ENCODE measurements at places on chromosomes 12 and 14. TPM values are rescaled to one million over a fixed set of nuclear protein-coding genes. Genes with fewer than 3 reads are reported as not detected.
A peak's percentile ranks its signal among the peaks of the same experiment; 100 is the strongest.

DNA sequence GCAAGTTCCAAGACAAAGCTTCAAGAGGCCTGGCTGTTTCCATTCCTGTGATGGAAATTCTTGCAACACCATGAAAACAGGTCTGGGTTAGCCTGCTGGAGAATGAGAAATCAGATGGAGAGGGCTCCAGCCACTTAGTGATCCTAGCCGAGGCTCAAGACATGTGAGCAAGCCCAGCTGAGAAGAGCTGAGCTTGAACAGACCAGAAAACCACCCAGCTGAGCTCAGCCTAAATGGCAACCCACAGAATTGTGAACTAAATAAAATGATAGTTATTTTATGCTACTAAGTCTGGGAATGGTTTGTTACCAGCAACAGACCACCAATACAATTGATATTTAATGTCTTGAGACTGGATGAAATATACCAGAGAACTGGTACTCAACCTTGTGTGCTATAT is 494.5 kb downstream of the RMST start:
- DNase-seq: no peak

- DNase-seq: no peak
Measured at GRCh38 chr12:58252914-58253313, 311.5 kb downstream of the ATP23 start.

GRCh38 chr12:30142301-30142700 is 358.6 kb upstream of the TMTC1 start:
- DNase-seq: no peak

GRCh38 chr12:108479364-108480070 is 35.6 kb upstream of the FICD start:
- DNase-seq: no peak

The SLC4A8 gene
- not detected for polyA plus RNA-seq

The SLC5A8 gene
- not detected for polyA plus RNA-seq

GRCh38 chr12:93128332-93128707 is 199.2 kb upstream of the EEA1 start:
- no peak for DNase-seq

DNA sequence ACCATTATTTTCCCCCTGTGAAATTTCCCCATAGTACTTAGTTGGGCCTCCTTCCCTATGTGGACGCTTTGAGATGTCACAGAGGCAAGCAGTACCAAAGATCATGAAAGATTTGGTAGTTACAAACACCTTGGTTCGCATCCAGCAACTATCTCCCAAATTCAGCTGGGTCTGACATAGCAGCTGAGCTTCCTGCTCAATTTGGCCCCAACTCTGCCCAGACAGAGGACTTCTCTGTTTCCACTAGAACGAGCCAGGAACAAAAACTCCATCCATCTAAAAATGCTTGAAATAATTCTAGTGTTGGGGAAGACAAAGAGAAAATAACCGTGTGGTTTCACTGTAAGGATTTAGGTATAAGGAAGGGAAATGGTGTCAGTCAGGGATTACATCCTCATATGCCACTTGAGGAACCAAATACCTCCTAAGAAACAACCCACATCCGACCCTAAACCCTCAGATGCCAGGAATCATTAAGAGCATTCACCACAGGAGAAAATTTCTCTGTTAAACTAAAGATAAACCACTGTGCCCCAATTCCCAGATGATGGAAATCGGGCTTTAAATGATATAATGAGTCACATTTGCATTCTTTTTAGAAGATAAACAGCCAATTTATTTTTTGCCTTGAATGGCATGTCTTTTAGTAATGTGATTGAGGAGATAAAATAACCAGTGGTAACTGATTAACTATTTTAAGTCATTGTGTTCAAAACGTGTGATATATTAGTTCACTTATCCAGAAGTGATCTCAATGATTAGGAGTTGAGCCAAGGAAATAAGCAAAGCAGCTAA is 103.7 kb upstream of the IFNG-AS1 start:
- no peak for DNase-seq

DNA sequence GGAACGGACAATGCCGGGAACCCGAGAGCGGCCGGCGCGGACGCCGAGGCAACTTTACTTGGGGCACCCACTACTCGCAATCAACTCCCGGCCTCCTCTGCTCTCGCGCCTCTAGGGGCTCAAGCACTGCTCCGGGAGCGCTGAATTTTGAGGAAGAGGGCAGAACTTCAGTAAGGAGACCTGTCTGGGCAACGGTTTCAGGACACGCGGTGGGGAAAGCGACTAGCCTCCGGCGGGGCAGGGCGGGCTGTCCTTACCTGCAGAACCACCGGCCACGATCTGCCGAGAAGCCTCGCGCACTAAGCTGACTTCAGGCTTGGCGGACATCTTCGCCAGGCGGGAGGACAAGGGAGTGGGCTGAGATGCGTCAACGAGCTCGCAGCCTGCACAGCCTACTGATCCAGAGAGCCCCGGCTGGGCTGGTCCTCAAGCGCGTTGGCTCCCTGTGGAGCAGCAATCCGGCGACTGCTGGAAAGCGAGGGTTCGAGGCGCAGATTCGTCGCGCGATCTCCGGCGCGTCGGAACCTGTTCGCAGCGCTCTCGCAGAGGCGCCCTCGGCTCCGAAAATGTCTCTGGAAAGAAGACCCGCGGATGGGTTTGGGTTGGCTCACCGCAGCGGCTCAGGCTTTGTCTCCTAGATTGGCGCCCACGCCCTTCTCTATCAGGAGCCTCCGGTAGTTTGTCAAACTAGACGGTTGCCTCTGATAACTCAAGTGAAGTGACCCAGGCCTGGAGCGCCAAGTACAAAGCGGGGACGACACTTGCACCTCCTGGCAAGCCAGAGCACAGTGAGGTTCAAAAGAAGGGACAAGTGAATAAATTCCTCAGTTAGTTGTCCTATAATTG is at the start of gene SLC25A21:
Gene SLC25A21, minus strand, starts transcription at position 583 of the 846 bp plus-strand sequence.
- no peak for DNase-seq

- DNase-seq: no peak
Measured at GRCh38 chr14:54837508-54838149, 65.0 kb downstream of the GCH1 start.

DNA sequence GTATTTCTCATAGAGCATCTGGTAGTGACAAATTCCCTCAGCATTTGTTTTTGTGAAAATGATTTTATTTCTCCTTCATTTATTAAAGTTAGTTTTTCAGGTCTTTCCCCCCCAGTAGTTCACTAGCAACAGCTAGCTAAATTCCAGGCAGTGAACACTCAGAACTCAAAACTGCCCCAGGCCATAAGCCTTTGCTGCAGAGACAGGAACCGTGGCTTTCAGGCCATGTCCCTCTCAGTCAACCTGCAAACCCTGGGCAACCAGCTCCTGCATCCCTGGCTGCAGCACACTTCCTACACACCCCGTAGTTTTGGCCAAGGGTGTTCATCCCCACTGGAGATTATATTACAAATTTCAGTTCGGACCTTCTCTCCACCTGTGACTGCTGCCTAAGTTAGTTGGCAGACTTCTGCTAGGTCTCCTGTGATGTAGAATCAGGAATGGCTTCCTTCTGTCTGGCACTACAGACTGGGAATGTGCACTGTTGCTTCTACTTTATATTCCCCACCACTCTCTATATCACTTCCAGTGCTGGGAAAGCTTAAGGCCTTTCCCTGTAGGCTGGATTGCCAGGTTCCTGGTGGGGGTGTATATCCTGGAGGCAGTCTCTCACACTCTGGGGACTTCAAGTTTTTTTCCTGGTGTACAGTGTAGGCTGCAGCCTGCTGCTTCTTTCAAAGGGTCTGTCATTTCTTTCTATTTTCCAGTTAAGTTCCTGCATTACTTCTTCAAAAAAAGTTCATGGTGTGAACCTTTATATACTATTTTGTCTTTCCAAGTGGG is 924.4 kb upstream of the LRFN5 start:
- DNase-seq: no peak

DNA sequence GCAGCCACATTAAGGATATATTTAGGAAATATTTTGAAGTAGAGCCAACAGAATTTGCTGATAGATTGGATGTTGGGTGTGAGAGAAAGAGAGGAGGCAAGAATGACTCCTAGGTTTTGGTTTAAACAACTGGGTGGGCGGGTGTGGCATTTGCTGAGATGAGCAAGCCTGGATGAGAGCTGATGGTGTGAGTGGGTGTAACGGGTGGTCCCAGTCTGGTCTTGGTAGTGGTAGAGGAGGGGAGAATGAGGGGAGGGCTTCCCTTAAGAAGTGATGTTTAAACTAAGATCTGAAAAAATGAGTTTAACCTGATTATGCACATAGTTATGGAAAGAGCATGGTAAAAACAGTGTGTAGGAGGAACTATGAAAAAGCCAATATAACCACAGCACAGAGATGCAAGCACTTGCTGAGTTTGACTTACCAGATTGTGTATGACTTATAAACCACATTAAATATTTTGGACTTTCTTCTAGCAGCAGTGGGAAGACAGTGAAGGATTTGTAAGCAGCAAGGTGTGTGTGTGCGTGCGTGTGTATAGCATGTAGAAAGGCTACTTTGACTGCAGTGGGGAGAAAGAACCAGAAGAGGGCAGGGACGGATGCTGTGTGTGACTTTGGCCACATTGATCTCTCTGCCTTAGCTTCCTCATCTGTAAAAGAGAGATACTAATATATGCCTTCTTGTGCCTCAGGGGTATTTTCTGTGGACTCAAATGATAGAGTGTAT is 139.7 kb downstream of the PRIMA1 start:
- DNase-seq: no peak

The RAB3IP gene
- polyA plus RNA-seq: 35.1 TPM

The MIPOL1 gene
- not detected for polyA plus RNA-seq

The OAS1 gene
- polyA plus RNA-seq: 115 TPM

The MMP19 gene
- polyA plus RNA-seq: not detected

GRCh38 chr12:132614861-132615578 is 3.6 kb upstream of the P2RX2 start:
- peak; percentile 76 for DNase-seq

DNA sequence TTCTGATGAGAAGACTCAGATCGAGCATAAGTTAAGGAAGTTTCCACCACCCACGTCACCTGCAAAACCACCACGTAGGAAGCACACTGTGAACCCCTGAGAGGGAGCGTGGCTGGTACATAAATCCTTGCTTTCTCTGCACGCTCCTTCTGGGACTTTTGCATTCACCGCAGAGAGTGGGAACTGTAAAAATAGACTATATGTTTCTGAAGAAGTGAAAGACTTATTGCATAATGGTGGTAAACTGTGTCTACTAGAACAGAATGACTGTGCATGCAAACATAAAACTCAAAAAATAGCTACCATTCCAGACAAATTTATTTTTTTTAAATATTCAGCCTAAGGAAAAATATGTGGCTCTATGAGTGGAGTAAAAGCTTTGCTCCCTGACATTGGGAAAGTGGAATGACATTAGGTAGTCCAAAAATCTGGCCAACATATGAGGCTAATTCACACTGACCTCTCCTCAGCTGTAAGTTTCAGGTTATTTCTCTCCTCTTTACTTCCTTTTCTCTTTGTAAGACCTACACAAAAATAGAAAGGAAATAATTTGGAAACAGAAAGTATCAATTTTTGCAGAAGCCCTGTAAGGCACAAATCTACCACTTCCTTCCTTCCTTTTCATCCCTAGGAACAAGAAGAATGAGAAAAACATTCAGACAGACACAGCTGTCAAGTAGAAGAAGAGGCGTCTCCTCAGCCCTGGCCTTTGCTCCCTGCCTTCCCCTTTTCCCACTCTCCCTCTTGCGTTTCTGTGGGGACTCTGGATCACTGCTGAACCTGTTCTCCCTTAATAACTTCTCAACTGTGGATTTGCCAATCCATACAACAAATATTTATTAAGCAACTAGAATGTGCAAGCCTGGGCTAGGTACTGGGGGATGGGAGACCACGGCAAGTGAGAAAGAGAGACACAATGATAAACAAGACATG is 264.3 kb upstream of the FOXN3 start:
- peak; percentile 67 for DNase-seq

The RHOJ gene
- polyA plus RNA-seq: not detected

The KRT6B gene
- not detected for polyA plus RNA-seq

DNA sequence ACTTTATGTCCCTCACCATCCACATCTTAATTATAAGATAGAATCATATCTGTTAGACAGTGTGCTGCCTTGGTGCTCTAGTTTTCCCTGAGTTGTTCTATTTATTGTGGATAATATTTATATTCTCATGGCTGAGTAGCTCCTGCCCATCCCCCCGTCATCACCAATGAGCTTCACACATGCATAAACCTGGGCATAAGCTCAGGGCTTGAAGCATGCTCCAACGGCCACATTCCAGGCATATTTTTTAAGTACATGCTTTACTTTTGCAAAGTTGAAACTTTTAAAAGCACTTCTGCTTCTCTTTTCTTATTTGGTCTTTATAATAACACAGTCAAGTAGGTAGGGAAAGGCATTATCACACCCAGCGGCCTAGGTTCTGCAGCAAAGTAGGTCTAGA is 3.4 kb upstream of the FBXO34 start:
- DNase-seq: no peak

- DNase-seq: no peak
Measured at GRCh38 chr12:30914986-30915591, 11.5 kb upstream of the TSPAN11 start.

- DNase-seq: no peak
Measured at GRCh38 chr12:70042675-70043074, 200.6 kb upstream of the CNOT2 start.

DNA sequence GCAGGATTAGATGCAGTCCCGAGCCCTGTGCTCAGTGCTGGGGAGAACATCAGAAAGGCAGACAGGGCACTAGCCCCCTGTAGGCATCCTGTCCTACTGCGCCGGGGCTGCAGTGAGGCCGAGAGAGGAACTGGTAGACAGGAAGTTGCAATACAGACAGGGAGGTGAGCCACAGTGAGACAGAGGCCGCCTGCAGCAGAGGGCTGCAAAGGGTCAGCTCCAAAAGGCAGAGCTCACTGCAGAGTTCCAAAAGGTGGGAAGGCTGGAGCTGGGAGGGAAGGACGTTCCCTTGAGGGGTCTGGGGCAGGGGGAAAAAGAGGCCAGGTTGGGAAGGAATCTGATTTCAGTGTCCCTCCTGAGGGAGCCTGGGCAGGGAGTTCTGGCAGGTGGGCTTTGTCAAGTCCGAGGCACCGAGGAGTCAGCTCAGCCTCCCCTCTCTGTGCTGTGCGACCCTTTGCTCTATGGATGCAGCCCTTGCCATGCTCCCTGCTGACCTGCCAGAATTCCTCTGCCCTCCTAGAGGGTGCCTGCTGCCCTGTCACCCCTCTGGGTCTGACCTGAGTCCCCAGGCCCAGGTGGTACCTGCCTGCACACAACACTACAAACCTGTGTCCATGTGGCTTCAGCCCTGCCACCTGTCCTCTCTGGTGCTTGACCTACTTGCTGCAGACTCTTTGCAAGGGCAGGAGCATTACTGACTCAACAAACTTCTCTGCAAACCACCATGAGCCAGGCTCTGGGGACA is 63.5 kb downstream of the PRMT8 start:
- no peak for DNase-seq

- DNase-seq: no peak
Measured at GRCh38 chr14:90274808-90275457, 18.6 kb downstream of the PSMC1 start.

The HELB gene
- 25.2 TPM for polyA plus RNA-seq

Data from CD4-positive, CD25-positive, alpha-beta regulatory T cell (primary cell).